Activated T-cell treated with anti-CD3 and anti-CD28 coated beads for 1 hour (primary cell): ENCODE measurements at places on chromosomes 2 and 18.

DNA sequence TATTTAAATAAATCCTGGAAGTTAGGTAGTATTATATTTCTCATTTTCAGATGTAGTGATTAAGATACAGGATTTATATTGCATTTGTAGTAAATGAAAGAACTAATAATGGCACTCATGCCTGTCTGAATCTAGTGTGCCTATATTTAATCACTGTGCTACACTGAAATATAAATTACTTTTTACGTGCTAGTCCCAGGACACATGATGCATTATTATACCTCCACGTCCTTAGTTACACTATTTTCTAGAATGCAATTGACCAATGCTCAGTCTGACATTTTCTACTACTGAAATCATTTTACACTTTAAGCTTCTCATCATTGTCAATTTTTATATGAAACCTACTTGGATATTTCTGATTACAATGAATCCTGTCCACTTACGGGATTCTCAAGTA is 80.9 kb upstream of the TMEFF2 start:
- DNase-seq, result no peak

- DNase-seq, result no peak
These were observed 139.7 kb downstream of the PRPF40A start for GRCh38 chr2:152577579-152577978.

DNA sequence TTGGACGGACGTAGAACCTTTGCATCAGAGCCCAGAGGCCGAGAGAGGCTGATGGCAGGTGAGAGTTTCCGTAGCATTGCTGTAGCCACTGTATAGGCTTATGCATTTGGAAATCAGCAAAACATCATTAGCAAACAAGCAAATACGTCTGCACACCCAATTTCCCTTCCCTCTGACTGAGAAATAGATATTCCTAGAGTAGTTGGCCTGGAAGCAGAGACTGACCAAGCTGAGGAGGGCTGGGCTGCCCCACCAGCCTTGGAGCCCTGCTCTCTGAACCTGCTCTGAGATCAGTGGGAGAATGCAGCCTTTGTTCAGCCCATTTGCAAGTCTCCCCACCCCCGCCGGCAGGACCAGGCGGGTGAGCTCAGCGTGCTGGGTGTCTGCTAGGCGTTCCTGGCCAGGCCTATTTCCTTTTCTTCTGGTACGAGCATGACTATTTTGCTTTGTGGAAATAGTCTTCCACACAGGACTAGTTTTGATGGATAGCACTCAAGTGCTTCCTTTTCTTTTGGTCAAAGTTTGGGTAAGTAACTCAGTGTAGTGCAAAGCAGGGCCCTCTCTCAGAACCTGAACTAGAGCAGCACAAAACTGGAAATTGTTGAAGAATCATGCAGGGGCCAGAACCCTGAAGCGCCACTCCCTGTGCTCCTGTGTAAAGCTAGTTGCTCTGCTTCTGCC is 21.9 kb upstream of the RNF149 start:
- no peak for DNase-seq

DNA sequence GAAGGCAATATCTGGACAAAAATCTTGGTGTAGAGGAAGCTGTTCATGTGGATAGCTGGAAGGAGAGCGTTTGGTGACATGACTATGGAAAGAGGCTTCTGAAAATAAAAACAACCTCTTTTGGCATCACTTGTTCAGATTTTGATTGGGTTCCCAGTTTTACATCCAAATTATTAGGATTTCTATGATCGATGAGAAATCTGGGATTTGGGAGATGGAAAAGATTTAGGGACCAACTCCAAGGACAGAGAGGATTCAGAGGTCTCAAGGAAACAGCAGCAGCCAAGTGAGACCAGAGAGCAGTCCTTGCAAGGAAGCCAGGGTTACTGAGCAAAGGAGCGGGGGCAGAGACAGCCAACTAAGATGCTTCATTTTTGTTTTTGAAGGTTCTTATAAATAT is 441.7 kb downstream of the TRIB2 start:
- DNase-seq, result no peak

- DNase-seq, result no peak
These were observed 219.5 kb downstream of the CLIP4 start for GRCh38 chr2:29334706-29335105.

DNA sequence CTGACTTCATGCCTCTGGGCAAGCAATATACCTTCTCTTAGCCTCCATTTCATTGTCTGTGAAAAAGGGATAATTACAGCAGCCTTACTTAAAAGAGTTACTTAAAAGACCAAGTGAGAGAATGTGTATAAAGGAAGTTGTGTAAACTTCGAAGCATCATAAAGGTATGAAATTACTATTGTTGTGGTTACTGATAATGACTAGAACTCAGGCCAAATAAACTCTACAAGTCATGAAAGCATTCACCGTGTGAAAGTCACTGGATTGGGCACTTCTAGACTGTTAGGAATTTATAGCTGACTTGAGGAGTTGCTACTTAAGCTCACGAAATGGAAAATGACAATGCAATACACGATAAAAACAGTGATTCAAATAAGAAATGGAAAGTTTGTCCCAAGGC is 67.4 kb upstream of the HAAO start:
- no peak for DNase-seq

GRCh38 chr2:1581965-1582625 is 162.2 kb downstream of the PXDN start:
- DNase-seq, result no peak

DNA sequence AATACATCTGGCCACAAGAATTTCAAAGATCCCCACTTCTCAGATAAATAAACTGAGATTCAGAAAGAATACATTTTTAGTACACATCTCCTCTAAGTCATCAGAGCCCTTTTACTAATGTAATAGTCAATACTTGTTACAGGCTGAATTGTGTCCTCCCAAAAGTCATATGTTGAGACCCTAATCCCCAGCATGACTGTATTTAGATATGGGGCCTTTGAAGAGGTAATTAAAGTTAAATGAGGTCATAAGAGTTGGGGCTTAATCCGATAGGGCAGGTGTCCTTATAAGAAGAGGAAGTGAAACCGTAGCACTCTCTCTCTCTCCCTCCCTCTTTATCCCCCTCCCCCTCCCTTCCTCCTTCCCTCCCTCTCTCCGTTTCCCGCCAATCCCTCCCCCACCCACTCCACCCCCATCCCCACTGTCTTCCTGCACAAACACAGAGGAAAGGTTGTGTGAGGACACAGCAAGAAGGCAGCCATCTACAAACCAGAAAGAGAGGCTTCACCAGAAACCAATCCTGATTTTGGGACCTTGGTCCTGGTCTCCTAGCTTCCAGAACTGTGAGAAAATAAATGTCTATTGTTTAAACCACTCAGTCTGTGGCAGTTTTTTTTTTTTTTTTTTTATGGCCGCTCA is 66.6 kb upstream of the ZNF397 start:
- no peak for DNase-seq

DNA sequence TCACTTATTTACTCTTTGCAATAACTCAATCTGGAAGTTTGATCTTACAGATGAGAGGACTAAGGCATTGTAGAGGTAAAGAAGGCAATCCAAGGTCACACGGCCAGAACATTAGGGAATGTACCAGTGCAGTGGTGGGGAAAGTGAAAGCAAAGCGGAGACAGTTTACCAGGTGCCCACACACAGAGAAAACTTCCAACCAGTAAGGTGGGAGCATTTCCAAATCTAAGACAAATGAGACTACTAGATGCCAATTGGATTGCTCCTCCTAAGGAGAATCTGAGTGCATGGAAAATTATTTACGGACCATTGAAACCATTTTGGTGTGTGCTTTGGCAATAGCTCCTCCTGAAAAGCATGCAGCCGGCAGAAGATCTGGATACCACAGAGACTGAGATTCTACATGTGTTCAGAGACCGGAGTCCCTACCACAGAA is 34.9 kb downstream of the SLC20A1 start:
- no peak for DNase-seq

DNA sequence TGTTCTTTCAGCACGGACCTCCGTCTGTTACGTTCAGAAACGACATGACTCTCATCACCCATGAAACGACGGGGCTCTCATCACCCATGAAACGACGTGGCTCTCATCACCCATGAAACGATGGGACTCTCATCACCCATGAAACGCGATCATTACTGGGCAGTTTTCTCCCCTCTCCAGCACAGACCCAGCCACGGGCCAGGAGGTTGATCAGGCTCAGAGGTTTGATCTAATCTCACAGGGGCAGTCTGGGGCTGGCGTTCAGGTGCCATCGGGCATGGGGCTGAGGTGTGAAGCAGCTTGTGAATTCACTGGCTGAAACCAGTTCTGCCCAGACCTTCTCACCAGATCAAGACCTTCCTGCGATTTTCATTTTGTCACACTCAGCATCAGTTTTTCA is 296.4 kb downstream of the NDUFA10 start:
- DNase-seq, result no peak
